ENCODE measurements at places on chromosomes 1 and 21.

DNA sequence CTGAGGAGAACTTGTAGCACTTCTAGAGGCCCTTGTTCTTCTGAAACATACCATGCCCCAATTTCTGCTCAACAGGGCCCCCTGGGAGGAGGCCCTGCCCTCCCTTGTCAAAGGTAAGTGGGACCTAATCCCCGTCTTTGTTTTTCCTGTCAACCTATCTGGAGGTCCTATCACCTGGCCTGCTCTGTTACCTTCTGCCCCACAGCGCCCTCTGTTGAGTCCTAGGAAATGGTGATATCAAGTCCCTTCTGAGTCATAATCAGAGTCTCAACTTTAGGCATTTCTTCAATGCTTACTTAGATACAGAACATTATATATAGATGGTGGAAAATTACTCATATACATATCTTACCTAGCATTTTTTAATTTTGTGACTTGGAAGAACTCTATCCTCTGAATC, 28.2 kb upstream of the FCRL4 start:
- DNase-seq: no peak

GRCh38 chr1:181128592-181129497, 40.3 kb downstream of the IER5 start:
- no peak for DNase-seq

- DNase-seq: no peak
Measured at GRCh38 chr1:151729157-151729965, 8.0 kb downstream of the RIIAD1 start.

DNA sequence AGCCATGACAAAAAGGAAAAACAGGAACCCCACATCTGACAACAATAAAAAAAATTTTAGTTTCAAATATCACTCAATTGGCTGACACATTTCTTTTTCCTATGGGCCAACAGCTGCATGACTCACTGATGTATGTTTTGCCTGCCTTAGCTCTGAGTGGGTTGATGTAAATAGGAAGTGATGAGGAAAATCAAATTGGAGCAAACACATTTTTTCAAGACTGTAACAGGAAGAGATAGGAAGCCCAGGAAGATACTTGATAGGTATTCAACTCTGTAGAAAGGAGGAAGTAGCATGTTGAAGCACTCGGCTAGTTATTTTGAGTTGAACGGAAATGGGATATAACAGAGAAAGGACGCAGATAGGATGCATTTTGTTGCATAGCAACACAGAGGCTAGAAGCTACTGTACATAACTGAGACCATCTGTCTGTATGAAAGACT, 168.0 kb upstream of the NR5A2 start:
- peak; percentile 55 for DNase-seq

GRCh38 chr21:29300807-29301138, 2.1 kb downstream of the BACH1 start:
- DNase-seq: no peak

- DNase-seq: no peak
Measured at GRCh38 chr1:200409203-200409760, 554 bp downstream of the ZNF281 start.

- no peak for DNase-seq
Measured at GRCh38 chr1:184214128-184214527, 162.6 kb downstream of the TSEN15 start.

GRCh38 chr1:77407738-77408375, 126.0 kb downstream of the AK5 start:
- DNase-seq: no peak

- no peak for DNase-seq
Measured at GRCh38 chr1:15081102-15081501, 72.4 kb upstream of the TMEM51 start.

DNA sequence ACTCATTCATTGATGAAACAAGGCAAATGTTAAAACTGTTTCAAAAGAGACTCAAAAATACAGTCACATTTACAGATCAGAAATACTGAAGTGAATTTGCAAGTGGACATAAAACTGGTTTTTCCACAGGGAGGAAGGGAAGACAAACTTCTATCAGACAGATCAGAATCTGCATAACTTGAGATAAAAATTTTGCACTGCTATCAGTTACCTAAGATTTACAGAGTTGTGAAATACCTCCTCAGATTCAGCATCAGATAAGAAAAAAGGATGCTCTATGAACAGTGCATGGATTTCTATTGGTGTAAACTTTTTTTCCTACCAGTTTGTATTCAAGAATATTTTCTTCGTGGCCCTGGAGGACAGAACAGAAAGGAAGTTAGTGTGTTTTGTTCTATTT, 575.4 kb downstream of the RWDD3 start:
- DNase-seq: no peak

DNA sequence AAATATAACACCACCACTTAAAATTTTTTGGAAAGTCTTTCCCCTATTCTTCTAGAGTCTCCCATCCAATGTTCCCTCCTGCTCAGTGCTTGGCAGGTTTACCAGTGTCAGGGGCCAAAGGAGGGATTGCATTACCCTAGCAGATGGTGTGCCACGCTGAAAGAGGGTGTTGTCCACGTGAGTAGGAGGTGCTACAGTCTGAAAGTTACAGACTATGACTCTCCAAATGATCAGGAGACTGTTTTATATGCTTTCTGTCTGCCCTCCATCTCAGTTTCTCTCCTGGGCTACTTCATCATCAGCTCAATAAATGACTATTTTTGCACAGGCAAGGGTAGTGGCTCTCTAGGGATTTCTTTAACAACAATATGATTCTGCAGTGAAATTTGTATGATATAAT, 31.3 kb upstream of the ANGPTL7 start:
- no peak for DNase-seq

DNA sequence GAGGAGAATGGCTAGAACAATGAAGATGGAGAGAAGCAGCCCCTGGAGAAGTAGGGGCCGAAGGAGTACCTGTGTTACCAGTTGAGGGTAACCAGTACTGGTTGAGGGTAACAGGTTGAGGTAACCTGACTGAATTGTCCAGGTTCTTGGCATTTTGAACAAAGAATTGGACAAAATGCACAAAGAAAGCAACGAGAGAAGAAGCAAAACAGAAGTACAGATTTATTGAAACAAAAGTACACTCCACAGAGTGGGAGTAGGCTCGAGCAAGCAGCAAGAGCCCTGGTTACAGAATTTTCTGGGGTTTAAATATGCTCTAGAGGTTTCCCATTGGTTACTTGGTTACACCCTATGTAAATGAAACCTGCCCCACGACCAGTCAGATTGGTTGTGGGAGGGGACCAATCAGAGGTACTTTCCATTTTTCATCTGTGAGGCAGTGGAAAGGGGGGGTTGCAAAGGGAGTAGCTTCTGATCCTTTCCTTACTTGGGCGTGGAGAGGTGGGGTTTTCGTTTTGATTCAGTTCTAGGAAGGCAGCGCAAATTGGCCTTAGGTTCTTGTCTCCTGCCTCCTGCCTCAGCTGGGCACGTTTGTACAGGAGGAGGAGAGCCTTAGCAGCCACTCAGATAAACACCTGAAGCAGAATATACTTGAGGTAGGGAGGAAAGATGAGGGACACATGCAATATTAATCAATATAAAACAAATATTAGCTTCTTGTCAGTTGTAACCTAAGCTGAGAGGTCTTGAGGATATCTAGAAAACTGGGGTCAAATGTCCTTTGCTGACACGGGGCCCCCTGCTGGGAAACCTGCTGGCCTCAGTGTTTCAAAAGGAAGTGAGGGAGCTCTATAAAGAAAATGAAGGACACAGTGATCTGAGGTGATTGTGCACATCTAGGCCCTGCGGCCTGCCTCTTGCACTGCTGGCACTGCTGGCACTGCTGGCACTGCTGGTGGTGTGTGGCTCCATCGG, 14.3 kb upstream of the LSM10 start:
- DNase-seq: no peak

DNA sequence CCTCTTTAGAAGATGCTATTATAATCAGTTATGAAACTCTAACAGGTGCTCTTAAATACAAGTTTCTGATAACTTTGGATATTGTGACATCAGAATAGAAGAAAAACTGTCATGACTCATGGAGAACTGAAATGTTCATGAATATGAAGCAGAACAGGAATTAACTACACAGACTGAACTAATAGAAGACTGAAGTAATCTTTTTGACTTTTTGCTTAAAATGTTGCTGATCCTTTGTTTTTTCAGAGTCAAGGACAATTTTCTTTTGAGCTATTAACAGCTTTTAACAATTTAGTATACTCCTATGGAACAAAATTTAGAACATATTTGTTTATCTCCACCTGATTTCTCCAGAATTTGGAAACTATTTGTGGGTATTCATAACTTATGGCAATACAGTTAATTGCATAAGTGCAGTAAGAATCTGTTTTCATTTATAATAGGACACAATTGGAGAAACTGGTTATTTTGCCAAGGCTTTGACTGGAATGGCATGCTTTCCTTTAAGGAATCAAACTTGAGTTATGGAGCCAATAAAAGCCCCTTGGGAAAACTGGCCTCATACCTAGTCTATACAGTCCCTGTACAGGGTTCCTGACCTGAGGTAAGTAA, 18.7 kb upstream of the PLA2G5 start:
- DNase-seq: no peak

DNA sequence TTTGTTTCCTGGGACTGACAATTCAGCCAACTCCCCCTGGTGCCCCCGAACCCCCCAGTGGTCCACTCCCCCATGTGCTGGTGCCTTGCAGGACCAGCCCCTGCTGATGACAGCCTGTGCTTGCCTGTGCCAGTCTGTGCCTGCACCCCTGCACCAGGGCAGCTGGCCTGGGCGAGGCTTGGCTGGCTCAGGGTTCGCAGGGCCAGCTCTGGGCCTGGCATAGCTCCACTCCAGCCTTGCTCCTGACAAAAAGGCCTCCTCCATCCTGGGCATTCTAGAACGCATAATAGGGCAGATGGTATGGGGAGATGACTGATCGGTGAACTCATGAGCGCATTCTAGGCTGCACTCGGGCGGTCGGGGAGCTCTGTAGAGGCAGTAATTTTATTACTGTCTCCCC, 5.4 kb downstream of the CNTN2 start:
- DNase-seq: no peak

GRCh38 chr21:31041295-31042079, 3.2 kb upstream of the KRTAP19-8 start:
- no peak for DNase-seq

Data from non-pigmented ciliary epithelial cell (primary cell).